ENCODE measurements at places on chromosomes 13 and 19.
A peak's percentile ranks its signal among the peaks of the same experiment; 100 is the strongest.

DNA sequence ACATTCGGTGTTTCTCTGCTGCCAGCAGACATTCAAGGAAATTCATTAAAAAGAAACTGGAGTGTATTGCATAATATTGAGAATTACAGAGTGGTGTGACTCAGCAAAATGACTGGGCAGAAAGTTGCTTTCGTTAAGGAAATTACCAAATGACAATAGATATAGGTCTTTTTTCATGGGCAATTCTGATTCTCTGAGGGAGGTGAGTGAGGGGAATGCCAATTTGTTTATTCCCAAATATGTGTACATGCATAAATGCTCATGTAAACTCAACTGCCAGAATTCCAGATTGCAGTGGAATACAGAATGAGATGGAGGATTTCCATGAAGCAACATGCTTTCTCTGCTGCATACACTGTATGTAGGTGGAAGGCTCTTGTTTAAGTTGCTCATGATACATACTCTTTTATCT lies 1730.1 kb downstream of the SLITRK5 start:
- DNase-seq = no peak

- DNase-seq = no peak
These were observed 149.8 kb upstream of the SLITRK1 start for GRCh38 chr13:84032116-84032515.

DNA sequence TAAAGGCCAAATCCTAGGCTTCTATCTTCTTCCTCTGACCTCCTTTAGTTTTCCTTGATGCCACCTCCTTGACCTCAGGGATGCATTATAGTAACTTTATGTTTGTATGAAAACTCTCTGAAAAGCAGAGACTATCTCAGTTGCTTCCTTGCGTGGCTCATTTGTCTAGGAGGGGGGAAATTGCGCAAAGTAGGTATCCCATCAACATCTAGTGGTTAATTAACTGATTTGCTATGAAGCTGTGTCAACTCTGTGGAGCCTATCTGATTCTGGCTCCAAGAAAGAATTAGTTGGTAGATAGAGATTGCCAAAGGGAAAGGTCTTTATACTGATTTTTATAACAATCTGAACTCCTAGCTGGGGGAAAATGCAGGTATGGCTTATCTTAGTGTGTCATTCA lies 82.1 kb upstream of the FRY start:
- DNase-seq = no peak

DNA sequence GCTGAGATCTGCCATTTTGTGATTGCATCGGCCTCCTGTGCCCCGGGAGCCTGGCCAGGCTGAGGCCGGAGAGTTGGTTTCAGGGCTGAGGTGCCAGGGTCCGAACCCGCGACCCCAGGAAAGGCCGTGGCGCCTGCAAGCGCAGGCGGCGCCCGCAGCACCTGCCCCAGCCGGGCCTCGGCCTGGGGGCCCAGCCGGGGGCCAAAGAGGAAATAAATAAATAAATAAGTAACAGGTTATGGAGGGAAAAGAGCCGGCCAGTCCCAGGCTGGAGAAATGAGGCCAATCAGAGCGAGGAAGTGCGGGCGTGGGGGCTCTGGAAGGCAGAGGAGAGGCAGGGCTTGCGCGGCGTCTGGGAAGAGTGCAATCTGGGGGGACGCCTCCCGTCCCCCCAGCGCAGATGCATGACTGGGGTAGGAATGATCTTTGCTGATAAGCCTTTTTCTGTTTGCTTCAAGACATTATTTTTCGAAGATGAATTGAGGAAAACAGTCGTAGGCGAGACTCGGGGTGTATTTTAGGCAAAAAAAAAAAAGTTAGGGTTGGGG lies 145.6 kb upstream of the ZNF536 start:
- DNase-seq = peak; percentile 20

DNA sequence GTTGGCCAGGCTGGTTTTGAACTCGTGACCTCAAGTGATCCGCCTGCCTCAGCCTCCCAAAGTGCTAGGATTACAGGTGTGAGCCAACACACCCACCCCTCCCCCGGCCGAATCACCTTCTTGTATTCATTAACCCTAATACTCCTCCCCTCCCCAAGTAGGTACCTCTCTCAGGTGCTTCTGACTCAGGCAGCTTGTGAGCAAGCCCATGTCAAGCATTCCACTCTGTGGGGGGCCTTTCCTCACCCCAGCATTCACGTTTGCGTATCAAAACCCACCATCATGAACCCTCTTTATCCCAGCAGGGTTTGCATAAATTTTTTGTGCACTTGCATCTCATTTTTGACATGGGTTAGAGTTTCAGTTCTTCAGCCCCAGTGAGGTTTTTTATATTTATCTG lies 23.6 kb upstream of the RFXAP start:
- no peak for DNase-seq

- no peak for DNase-seq
These were observed 6.4 kb downstream of the ATP11A start for GRCh38 chr13:112696001-112696868.

DNA sequence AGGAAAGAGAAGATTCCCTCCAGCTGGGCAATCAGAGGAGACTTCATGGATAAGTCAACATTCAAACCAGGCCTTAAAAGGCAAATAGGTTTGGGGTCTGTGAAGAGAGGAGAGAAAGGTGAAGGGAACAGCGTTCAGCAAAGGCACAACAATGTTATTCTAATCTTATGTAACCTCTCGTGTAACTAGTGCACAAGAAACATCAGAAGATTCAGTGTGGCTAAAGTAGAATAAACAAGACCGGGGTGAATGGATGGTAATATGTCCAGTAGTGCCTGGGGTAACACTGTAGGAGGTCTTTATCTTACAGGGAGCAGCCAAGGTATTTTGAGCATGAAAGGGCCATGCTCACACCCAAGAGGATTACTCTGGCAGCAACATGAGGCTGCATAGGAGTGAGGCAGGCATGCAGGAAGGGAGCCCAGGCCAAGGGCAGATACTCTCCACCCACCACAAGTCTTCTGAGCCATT lies 24.1 kb downstream of the LHFPL6 start:
- DNase-seq = peak; percentile 42

- no peak for DNase-seq
These were observed 238.4 kb downstream of the IRS2 start for GRCh38 chr13:109547942-109548341.

DNA sequence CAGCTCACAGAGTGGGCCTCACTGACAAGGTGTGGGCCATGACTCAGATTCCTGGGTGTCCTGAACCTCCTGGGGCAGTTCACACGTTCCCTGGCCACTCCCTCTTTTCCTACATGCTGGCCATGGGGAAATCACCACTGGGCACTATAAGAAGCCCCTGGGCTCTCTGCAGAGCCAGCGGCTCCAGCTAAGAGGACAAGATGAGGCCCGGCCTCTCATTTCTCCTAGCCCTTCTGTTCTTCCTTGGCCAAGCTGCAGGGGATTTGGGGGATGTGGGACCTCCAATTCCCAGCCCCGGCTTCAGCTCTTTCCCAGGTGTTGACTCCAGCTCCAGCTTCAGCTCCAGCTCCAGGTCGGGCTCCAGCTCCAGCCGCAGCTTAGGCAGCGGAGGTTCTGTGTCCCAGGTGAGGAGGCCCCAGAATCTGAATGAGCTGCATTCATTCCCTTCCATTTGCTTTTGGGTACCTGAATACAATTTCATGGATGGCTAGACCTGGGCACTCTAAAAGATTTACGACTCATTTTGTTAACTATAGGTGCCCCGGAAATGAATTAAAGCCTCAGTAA lies at the start of gene OLFM4:
Gene OLFM4 (plus strand): TSS at position 177 of the 567 bp plus-strand sequence. CDS start 24 bp downstream, at position 201.
- DNase-seq = no peak

DNA sequence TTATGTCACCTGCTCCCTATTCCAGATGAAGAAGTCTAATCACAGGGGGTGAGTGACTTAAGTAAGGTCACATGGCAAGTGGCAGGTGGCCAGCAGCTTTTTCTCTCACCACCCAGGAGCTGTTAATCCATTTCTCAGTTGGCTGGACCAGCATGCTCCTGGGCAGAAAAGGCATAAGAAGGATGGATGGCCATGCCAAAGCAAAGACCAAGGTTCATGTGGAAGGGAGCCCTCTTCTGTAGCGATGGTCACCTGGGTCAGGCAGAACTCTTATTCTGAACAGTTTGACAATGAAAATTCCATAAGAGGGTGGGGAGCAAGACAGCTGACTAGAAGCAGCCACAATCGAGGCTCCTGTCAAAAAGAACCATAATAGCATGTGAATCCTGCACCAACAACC lies 538.1 kb downstream of the SUCLA2 start:
- no peak for DNase-seq

Measured in ELF-1 (cell line).